GM23338 (cell line): ENCODE measurements at places on chromosomes 2 and 18. TPM values are rescaled to one million over a fixed set of nuclear protein-coding genes. Genes with fewer than 3 reads are reported as not detected.

DNA sequence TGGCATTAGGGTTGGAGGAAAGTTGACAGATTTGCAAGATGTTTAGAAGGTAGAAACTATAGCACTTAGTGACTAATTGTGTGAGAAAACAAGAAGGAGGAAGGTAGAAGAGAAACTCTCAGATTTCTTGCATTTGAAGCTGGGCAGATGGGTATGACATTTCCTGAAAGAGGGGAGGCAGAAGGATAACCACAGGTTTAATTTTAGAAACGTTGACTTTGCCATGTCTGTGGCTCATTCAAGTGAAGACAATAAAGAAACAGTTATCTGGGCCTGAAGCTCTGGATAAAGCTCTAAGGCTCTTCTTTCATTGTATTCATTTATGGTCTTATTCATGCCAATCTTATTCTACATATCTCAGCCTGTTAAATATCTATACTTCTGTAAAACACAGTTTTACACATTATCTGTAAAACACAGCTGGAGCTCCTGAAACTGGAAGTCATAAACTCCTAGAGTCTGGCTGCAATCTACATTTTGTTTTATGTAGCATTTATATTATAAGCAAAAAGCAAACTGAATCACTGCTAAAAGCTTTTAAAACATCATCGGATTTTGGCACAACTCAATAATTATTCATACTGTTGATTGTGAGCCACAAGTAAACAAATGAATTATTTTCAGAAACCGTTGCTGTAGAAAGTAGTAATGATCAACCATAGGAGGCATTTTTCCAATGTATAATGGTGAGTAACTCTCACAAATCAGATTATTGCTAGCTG is 138.5 kb downstream of the RIT2 start:
- H3K36me3 ChIP-seq = no peaks in the 10 kb centered on the region
- no peak overlapping the region for H3K4me3 ChIP-seq
- no peak overlapping the region for H3K27ac ChIP-seq
- H3K27me3 ChIP-seq = no peaks in the 10 kb centered on the region
- H3K4me1 ChIP-seq = peaks cover 10% of the 10 kb centered on the region

DNA sequence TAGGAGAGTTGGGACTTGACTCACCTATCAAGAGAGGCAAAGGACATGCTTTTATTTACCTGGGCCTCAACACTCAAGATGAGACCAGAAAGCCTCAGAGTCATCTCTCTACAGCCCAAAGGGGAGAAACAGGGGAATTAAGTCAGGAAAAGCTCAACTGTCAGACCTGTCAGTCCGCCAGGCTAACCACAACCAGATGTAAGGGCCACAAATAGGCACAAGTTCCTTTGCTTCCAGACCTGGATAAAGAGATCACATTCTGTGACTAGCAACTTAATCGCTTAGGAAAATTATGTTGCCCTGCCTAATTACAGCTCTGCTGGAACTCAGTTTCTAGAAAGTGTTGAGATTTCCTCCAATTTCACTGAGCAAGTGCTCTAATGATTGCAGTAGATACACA is 67.9 kb downstream of the ANKRD44 start:
- H3K4me3 ChIP-seq = no peak overlapping the region
- no peaks in the 10 kb centered on the region for H3K4me1 ChIP-seq
- H3K36me3 ChIP-seq = no peaks in the 10 kb centered on the region
- no peak overlapping the region for H3K27ac ChIP-seq

The MARCHF4 gene
- total RNA-seq = 1.1 and 1.2 TPM in 2 replicates

The ZNF638 gene
- 190 and 202 TPM in 2 replicates for total RNA-seq

- H3K4me3 ChIP-seq = peak overlapping the region; percentile 62; the same call in 1 of the 2 replicates
- H3K27me3 ChIP-seq = peaks cover 34% of the 10 kb centered on the region
- DNase-seq = no peak
- H3K4me1 ChIP-seq = peaks cover 38% of the 10 kb centered on the region
These were observed 84.1 kb downstream of the RBMS1 start for GRCh38 chr2:160409480-160409879.

DNA sequence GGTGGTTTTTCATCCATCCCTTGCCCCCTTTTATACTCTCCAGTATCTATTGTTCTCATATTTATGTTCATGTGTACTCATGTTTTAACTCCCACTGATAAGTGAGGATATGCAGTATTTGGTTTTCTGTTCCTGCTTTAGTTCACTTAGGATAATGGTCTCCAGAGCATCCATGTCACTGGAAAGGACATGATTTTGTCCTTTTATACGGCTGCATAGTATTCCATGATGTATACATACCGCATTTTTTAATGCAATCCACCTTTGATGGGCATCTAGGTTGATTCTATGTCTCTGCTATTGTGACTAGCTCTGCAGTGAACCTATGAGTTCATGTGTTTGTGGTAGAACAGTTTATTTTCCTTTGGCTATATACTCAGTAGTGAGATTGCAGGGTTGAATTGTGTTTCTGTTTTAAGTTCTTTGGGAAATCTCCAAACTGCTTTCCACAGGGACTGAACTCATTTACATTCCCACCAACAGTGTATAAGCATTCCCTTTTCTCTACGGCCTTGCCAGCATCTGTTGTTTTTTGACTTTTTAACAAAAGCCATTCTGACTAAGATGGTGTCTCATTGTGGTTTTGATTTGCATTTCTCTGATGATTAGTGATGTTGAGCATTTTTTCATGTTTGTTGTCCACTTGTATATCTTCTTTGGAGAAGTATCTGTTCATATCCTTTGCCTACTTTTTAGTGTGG is 420.2 kb downstream of the THSD7B start:
- DNase-seq = no peak
- no peak overlapping the region for H3K27ac ChIP-seq
- H3K4me1 ChIP-seq = no peaks in the 10 kb centered on the region
- H3K36me3 ChIP-seq = no peaks in the 10 kb centered on the region
- no peaks in the 10 kb centered on the region for H3K27me3 ChIP-seq

DNA sequence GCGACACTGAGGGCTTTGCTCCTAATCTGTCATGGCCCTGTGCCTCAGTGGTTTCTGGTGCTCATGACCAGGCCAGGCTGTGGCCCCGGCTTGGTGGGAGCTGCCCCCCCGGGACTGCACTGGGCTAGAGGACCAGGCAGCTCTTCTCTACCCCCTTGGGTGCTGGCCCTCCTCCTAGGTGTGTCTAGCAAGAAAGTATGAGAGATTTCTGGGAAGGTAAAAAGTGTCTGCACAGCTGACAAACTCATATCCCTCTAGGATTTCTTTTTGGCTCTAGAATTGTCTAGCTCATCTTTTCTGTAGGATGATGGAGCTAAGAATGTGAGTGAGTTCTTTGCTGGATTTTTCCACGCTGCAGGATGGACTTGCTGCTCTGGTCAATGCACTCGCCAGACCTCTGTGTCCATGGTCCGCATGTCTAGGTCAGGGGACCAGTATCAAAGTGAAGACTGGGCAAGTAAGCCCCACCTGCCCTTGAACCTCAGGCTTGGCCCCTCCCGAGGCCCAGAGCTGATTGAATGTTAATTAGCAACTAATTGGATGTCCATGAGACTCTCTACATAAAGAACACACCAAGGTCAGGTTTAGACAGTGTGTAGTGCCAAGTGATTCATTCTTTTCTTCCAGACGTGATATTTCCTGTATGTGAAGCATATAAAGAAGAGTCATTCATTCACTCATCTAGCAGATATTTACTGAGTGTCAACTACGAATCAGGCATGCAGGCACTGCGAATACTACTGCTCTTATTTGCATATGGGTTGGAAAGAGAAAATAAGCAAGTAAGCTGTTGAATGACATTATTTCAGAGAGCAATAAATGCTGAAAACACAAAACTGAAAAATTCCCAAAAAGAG is 15.6 kb upstream of the PSD4 start:
- peaks cover 13% of the 10 kb centered on the region for H3K4me1 ChIP-seq
- peak overlapping the region; percentile 54 for H3K4me3 ChIP-seq
- peaks cover 21% of the 10 kb centered on the region for H3K27me3 ChIP-seq

- H3K27ac ChIP-seq = no peak overlapping the region
- no peak overlapping the region for H3K4me3 ChIP-seq
- H3K4me1 ChIP-seq = no peaks in the 10 kb centered on the region
These were observed 63.3 kb downstream of the MDH1 start for GRCh38 chr2:63651861-63652651.

DNA sequence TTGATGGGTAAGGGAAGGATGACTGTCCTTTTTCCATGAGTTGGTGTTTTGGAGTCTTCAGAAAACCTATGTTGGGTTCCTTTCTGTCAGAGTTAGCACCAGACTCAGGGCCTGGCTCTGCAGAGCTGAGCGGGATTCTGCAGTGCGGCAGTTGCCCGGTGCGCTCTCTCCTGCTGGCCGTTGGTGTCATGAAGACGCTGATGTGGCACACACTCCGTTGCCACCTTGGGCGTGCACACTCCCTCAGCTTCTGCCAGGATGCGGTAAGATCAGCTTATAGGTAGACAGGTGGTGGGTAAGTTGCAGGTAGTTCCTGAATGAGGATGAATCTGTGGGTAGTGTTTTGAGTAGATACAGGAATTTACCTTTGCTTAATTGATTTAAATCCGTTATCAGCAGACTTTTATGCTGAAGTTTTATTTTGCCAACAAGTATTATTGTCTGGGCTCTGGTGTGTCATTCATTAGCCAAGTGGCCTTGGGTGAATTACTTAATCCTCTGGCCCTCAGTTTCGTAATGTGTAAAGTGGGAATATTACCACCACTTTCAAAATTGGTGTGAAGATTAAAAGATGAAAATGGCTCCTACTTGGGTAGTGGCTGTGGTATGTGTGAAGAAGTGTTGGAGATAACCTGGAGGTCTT is 26.8 kb downstream of the DGKD start:
- no peak overlapping the region for H3K27ac ChIP-seq
- no peak overlapping the region for H3K4me3 ChIP-seq
- DNase-seq = no peak
- H3K4me1 ChIP-seq = no peaks in the 10 kb centered on the region
